ENCODE measurements at places on chromosomes 7 and 10.

DNA sequence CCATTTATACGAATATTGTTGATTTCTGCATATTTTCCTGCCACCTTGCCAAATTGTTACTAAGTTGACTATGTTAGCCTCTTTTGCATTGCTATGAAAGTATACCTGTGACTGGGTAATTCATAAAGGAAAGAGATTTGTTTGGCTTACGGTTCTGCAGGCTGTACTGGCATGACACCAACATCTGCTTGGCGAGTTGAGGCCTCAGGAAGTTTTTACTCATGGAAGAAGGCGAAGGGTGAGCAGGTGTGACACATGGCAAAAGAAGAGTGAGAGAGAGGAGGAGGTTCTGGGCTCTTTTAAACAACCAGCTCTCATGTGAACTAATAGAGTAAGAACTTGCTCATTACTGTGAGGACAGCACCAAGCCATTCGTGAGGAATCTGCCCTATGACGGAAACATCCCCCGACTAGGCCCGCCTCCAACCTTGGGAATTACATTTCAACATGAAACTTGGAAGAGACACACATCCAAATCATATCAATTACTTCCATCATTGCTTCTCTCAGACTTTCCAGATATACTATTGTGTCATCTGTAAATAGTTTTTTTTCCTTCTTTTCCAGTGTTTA is 8.4 kb downstream of the RALA start:
- DNase-seq = no peak

DNA sequence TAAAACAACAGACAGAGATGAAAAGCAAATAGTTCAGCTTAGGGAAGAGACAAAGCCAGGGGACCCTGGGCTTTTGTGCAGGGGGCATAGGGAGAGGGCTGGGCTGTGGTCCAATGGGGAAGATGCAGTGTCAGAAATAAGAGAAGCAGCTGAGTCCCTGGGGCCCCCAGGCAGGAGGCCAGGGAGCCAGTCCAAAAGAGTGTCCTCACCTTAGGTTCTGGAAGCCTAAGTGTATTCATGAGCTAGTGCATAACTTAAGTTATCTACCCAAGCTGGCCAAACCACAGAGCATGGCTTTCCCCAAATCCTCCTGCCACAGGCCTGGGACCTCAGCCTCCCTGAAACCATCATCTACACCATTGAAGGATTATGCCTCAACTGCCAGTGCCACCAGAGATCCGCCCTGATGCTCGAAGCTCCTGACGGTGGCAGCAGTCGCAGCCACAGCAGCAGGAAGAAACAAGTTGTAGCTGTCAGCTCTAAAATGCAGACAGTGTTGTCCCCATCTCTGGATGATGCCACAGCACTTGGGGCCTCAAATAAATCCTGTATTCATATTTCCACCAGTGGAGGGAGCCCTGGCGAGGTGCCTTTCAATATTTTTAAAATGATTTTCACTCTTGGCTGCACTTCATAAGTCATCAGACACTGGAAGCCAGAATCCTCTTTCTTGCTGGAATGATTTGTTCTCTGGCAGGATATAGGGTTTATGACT is 574.6 kb downstream of the GRID1 start:
- no peak for DNase-seq

- DNase-seq = no peak
Measured at GRCh38 chr7:68936471-68937035, 661.7 kb upstream of the AUTS2 start.

DNA sequence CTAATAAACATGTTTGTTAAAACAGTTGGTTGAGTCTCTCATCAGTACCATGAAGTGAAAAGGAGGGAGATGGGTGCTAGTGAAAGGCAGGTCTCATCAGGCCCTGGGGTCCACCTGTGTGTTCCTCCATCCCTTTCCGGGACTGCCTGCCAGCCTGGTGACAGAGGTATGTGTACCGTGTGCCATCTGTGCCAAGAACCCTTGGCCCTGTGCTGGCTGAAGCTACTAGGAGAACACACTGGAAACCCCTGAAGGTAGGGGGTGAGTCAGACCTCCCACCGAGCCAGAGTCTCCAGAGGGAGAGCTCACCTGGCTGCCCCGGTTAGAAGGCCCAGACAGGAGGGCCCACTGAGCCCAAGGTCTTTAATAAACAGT is 2.3 kb downstream of the DDIT4 start:
- no peak for DNase-seq

- DNase-seq = no peak
Measured at GRCh38 chr10:128306535-128306934, 180.3 kb upstream of the MKI67 start.

DNA sequence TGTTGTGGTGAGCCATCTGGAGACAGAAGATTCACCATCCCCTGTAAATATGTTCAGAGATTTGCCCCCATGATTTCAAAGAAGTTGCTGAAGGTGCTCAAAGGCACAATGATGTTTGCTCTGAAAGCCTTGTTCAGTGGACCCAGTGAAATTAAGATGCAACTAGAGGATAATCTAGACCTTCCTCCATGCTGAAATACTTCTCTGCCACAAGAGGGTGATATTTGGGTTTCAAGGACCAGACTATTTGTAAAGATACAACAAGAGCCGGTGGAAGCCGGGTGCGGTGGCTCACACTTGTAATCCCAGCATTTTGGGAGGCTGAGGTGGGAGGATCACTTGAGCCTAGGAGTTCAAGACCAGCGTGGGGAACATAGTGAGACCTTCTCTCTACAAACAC is 13.5 kb upstream of the MSRB2 start:
- no peak for DNase-seq

DNA sequence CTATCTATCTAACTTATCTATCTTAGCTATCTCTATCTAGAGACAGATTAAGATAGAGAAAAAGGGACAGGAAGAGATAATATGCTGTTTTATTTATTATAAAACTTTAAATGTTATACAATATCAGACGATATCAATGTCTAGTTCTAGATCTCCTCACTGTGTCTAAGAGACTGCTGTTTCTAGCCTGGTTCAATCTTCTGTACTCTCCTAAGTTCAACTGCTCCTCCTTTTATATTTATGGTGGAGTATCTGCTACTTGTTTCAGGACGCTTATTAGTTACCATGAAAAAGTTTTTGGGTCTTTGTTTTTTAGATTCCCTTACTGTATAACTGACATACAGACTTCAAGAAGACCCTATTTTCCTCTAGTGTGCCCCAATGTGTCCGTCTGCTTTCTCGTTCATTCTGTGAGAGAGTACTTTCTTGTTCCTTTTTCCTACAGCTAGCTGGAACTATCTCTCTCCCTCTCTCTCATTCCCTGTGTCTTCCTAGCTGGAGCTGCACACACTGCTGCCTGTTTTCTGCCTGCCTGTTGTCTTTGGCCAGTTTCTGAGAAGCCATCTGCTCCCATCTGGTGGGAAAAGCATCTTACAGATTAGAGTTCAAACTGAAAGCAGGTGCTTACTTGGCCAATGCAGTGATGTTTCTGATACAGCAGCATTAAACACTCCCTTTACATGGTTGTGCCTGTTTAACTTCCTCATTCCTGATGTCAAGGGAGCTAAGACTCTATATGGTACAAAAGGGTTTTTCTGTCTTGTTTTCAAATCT is 49.4 kb upstream of the ARL4A start:
- no peak for DNase-seq

Measured in GM04504 (cell line).